ENCODE measurements at places on chromosomes 16 and 17. TPM values are rescaled to one million over a fixed set of nuclear protein-coding genes. Genes with fewer than 3 reads are reported as not detected.

The SDK2 gene
- not detected for total RNA-seq

The ITGA2B gene
- 0.22 TPM for total RNA-seq

The MYLK3 gene
- total RNA-seq, result under 0.01 TPM

The MYH3 gene
- total RNA-seq, result under 0.01 TPM

The ANKFN1 gene
- 1.2 TPM for total RNA-seq

The TERB1 gene
- total RNA-seq, result 0.22 TPM

The CXCL16 gene
- 5.6 TPM for total RNA-seq

The ADAP2 gene
- total RNA-seq, result 0.27 TPM

The MAP2K3 gene
- 22.5 TPM for total RNA-seq

The RND2 gene
- total RNA-seq, result 0.27 TPM

The DYNLRB2 gene
- not detected for total RNA-seq

The ZNF747 gene
- 9.0 TPM for total RNA-seq

The TMEM238L gene
- total RNA-seq, result not detected

The C17orf107 gene
- total RNA-seq, result 0.50 TPM

The RIPOR1 gene
- total RNA-seq, result 93.4 TPM

The TBC1D3 gene
- total RNA-seq, result not detected

The CMTM2 gene
- not detected for total RNA-seq

The GDPD1 gene
- 7.9 TPM for total RNA-seq

The MSL1 gene
- total RNA-seq, result 101 TPM

The BCO1 gene
- not detected for total RNA-seq

The SAMD14 gene
- total RNA-seq, result 3.1 TPM

The TBC1D3K gene
- not detected for total RNA-seq

The COG7 gene
- 16.2 TPM for total RNA-seq

The WNT3 gene
- 2.6 TPM for total RNA-seq

The KRT20 gene
- total RNA-seq, result not detected

The RSKR gene
- 12.6 TPM for total RNA-seq

The CMTM1 gene
- 3.3 TPM for total RNA-seq

The ABCA9 gene
- total RNA-seq, result 3.3 TPM

The ERI2 gene
- total RNA-seq, result 21.1 TPM

The FMNL1 gene
- total RNA-seq, result 0.93 TPM

The PPL gene
- 0.14 TPM for total RNA-seq

The TEKT3 gene
- total RNA-seq, result not detected

The MC1R gene
- 2.9 TPM for total RNA-seq

The SLFN5 gene
- 36.6 TPM for total RNA-seq

The SCGB1C2 gene
- not detected for total RNA-seq

The PMFBP1 gene
- 0.14 TPM for total RNA-seq

The TBC1D3B gene
- total RNA-seq, result 1.1 TPM

The CASKIN1 gene
- total RNA-seq, result 0.13 TPM

The ADAD2 gene
- not detected for total RNA-seq

The SNX20 gene
- not detected for total RNA-seq

The DPEP3 gene
- total RNA-seq, result not detected

The NAGPA gene
- total RNA-seq, result 17.3 TPM

The ALOX12B gene
- not detected for total RNA-seq

The CLEC19A gene
- not detected for total RNA-seq

The RAB11FIP4 gene
- 0.13 TPM for total RNA-seq

Measured in thoracic aorta endothelial cell (primary cell).